Midbrain (tissue), 1 donor: ENCODE measurements at places on chromosomes 2 and 18.

DNA sequence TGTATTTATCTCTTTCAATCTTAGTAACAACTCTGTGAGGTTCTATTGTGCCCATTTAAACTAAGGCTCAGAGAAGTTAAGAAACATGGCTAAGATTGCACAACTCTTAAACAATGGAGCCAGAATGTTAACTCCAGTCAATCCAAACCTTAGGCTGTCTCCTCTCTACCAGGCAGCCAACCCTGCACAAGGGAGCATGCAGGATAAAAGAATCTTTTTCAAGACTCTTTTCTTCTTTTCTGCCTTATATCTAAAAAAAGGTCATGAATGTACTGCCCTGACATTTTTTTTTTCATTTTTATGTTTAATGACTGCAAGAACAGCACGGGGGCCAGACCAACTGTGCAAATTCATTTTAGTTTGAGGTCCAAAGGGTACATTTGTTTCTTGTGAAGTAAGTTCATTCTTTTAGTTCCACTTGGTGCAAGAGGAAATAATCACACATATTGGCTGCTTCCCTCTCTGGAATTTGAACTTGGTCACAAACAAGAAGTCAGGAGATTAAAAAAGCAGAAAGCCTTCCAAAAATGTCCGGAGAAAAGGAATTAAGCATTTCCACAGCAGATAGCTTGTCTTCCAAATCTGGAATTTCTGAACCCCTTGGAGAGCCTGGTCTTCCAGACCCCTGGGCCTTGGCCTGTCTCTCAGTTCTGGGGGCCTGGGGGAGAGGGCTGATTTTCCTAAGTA is 96.0 kb upstream of the RIOK3 start:
- no peak for DNase-seq

DNA sequence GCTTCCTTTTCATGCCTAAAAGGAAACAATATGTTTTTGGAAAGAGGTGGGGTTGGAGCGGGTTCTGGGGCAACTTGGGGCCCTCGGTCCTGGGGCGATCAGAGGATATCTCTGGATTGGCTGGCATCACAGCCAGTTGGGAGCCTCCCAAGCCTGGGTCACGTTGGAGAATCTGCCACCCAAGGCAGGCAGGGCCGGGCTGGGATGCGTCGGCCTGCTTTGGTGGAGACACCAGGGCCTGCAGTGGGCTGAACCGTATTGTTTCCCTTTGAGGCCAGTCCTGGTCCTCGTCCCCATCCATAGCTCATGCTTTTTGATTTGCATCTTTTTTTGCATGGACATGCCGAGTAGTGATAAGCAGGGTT is 235.8 kb downstream of the ATAD2B start:
- DNase-seq, result no peak

DNA sequence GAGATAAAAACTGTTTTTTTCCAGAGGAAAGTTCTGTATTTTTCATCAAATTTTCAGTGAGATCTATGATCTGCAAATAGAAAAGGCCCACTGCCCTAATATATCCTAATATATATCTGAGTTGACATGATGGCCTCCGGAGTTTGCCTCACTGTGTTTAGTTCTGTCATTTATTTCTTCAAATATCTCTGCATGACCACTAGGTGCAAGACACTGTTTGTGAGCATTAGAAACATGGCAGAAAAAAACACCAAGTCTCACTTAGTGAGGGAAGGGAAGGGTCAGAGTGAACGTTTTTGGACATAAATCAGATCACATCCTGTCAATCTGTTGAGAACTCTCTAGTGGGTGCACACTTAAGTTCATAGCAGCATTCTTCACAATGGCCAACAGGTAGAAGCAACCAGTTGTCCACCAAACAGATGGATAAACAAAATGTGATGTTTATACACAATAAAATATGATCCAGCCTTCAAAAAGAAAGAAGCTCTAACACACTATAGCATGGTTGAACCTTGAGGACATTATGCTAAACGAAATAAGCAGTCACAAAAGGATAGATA is 53.4 kb downstream of the SPIRE1 start:
- DNase-seq, result no peak

- DNase-seq, result no peak
These were observed 20.8 kb upstream of the MTA3 start for GRCh38 chr2:42547446-42548295.

DNA sequence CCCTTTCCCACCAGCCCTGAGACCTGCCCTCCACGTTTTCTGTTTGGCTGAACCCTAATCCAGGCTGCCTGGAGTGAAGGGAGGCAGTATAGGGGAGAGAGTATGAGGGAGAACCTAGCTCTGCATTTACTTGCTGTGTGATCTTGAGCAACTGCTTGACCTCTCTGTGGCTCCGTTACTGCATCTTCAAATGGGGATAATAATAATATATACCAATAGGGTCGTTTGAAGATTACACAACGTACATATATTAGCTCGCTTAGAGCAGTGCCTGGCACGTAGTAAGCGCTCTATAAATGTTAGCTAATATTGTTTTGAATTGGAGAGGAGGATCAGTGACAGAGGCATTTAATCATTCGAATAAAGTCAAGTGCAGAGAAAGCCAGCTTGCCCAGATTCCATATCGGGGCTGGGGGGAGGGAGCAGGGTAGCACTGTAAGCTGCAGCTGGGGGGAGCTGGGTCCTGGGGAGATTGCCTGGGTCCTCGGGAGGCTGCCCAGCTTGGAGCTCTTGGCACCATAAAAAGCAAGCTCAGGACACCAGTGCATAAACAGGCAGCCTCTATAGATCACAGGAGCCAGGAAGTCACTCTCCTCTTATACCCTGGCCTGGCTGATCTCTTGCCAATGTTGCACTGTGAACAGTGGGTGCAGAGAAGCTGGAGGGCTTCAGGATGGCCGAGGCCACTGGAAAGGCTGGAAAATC is 19.1 kb downstream of the KCNK3 start:
- DNase-seq, result no peak

- no peak for DNase-seq
These were observed 237.1 kb upstream of the PXDN start for GRCh38 chr2:1981421-1981820.

- peak; percentile 65 for DNase-seq
These were observed 155.9 kb downstream of the ESCO1 start for GRCh38 chr18:21444465-21445212.

GRCh38 chr2:134227666-134228065 is 26.2 kb upstream of the MGAT5 start:
- no peak for DNase-seq

DNA sequence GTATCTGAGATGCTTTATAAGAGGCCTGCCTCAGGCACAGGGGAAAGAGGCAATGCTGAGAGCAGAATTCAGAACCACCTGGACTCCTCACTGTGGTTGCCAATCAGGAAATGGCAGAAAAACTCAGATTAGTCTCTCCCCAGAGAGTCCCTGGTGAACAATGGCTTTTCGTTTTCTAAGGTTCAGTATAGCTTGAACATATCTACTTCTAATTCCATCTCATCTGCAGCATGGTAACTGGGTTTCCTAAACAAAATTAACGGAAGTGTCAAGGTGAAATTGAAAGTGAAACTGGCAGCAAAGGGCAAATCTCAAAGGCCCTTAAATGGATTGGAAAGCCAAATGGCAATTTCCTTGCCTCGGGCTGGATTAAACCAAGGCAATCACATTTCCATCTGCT is 480.2 kb upstream of the ACVR2A start:
- no peak for DNase-seq

DNA sequence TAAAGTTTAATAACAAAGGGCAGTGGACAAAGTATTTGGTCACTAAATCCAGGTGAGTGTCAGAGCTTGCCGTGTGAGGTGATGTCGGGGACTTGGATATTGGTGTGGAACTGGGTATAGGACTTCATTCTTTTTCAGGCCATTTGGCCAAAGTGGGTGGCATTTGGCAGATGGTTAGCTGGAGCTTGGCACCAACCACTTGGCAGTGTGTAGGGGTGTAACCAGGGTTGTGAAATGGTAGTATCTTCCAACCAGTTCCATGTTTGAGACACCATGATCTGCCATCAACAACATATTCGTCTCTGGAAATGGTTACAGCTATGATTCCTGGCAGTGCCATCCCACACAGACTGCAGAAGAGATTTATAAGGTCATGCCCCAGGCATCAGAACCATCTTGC is 113.9 kb downstream of the CCDC85A start:
- no peak for DNase-seq

DNA sequence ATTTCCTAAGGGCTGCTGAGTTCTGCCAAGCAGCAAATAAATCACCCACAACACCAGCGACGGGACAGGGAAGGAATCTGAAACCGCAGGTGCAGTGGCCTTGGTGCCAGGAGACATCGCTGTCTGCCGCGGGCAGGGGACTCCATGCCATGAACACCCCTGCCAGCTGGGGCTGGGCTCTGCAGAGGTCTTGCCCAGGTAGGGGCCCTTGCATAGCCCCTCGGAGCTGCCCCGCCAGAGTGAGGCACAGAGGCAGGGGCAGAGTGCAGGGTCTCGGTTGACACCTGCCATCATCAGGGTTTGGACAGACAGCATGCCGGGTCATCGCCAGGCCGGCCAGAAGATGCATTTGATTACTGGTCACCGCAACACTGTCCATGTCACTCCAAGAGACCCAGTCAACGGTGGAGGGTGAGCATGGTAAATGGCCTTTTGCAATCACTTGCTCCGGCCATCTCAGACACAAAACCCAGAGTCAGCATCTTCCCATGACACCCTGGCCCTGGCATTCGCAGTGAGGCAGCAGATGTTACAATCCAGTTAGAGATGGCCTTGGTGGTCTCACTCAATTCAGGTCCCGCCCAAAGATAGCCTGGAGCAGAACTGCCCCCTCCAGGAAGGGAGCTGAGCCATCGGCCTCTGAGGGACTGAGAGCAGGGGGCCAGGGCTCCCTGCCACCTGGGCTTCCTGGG is 255.4 kb downstream of the NDUFA10 start:
- DNase-seq, result no peak

DNA sequence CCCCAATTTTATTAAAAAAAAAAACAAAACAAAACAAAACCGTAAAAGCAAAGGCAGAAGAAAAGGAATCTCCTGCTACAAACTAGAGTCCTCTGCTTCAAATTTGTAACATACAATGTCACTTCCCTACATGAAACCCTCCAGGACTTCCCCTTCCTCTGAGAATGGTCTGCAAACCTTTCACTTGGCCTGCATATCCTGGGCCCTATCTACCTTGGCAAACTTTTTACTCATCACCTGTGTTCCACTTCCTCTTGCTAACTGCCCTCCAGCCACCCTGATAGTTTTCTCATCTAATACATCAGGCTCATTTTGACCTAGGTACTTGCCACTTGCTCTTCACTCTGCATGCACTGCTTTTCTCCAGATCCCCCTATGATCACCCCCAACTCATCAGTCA is 255.5 kb downstream of the ETAA1 start:
- no peak for DNase-seq

DNA sequence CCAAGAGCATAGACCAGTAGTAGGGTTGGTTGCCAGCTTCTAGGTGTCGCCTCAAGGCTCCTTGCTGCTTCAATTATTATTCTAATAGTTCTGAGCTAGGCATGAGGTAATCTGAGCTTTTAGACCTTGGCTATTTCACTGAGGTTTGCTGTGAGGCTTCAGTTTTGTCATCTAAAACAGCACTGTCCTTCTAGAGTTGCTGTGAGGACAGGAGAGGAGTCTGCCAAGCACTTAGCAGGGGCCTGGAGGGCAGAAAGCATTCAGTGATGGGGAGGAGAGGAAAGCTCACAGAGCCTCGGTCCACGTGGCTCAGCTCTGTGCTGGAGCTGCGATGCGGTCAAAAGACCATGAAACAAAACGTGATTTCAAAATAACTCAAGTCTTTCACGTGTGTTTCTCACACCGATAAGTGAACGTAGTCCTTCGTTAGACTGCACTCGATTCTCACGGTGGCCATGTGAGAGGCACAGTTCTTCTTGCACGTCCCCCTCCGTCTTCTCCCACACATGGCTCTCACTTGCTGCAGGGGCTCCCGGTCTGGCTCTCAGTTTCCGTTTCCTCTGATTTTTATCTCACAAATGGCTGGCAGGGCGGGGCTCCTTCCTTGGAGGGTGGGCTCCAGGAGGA is 113.7 kb downstream of the B3GNT2 start:
- DNase-seq, result no peak

DNA sequence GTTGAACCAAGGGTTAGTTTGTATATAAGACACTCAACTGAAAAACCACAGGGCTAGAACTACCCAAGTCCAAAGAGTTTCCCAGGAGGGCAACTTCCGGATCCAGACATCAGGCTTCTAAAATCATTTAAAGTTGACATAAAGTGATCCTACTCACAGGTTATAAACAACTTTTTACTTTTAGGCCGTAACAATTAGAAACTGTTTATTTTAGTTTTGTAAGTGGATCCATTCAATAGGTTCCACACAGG is 454.6 kb downstream of the MEIS1 start:
- no peak for DNase-seq

DNA sequence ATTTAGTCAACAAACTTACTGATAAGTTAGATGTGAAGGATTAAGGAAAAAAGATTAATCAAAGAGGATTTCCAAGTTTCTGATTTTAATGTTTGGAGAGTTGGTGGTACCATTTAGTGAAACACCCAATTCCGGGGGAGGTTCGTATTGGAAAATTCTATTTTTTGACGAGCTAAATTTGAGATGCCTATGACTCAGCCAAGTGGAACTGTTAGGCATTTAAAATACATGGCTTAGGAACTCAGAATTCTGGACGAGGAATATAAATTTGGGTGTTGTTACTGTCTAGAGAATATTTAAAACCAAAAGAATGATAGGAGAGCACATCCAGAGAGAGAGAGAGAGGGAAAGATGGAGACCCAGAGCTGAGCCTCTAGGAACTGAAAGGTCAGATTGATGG is 103.6 kb downstream of the TMX3 start:
- DNase-seq, result no peak

DNA sequence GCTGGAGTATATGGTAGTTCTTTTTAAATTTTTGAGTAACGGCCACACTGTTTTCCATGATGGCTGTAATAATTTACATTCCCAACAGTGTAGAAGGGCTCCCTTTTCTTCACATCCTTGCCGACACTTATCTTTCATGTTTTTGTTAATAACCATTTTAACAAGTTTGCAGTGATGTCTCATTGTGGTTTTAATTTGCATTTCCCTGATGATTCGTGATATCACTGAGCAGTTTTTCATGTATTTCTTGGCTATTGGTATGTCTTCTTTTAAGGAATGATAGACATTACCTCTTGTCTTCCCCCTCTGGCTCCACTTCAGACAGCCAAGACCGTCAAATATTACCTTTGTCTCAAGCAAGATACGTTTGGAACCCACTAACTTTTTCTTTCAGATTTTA is 371.1 kb upstream of the NRP2 start:
- no peak for DNase-seq

GRCh38 chr2:198930170-198930569 is 527.6 kb downstream of the SATB2 start:
- DNase-seq, result no peak

- no peak for DNase-seq
These were observed 5.4 kb downstream of the SEMA4F start for GRCh38 chr2:74659462-74659861.

- DNase-seq, result no peak
These were observed 39.0 kb downstream of the EN1 start for GRCh38 chr2:118808429-118808809.
